Esophagus muscularis mucosa (tissue), 4 donors: ENCODE measurements at places on chromosomes 7 and 10.

DNA sequence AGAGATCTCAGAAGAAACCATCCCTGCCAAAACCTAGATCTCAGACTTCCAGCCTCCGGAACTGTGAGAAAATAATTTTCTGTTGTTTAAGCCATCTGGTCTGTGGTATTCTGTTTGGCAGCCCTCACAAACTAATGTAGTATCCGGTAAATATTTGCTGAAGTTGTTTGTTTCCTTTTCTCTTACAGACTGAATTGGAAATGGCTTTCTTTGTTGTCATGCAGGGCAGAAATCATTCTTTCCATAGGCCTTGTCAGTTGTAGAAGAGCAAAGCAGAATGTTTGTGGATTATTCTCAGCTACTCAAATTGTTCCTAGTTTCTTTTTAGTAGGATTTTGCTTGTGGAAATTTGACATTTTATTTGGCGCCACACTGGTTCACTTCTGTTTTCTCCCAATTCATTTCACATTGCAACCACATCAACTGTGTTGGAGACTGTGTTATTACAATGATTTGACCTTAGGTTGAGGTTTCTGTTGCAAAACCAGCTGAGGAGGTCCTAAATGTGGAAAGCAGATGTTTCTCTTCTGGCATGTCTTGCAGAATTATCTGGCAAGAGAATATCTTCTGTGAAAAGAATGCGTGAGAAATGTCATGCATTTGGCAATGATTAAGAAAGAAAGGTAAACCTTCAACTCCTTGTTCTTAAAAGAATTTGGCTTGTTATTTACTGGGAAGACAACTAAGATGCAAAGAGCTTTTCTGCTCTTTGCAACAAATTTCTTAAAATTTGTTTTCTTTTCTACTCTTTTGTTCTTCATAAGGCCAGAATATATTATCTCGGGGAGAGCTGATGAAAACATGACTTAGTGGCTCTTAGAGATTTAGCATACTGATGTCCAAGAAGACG, 25.8 kb downstream of the ACTA2 start:
- H3K36me3 ChIP-seq, result no peaks in the 10 kb centered on the region
- peak overlapping the region; percentile 65 for H3K27ac ChIP-seq
- H3K4me1 ChIP-seq, result peaks cover 35% of the 10 kb centered on the region
- no peak for DNase-seq
- no peaks in the 10 kb centered on the region for H3K27me3 ChIP-seq

GRCh38 chr10:101014230-101014884, 14.7 kb downstream of the LZTS2 start:
- H3K4me3 ChIP-seq, result no peak overlapping the region
- no peak for DNase-seq
- H3K4me1 ChIP-seq, result peaks cover 44% of the 10 kb centered on the region
- no peaks in the 10 kb centered on the region for H3K36me3 ChIP-seq
- H3K27ac ChIP-seq, result no peak overlapping the region

DNA sequence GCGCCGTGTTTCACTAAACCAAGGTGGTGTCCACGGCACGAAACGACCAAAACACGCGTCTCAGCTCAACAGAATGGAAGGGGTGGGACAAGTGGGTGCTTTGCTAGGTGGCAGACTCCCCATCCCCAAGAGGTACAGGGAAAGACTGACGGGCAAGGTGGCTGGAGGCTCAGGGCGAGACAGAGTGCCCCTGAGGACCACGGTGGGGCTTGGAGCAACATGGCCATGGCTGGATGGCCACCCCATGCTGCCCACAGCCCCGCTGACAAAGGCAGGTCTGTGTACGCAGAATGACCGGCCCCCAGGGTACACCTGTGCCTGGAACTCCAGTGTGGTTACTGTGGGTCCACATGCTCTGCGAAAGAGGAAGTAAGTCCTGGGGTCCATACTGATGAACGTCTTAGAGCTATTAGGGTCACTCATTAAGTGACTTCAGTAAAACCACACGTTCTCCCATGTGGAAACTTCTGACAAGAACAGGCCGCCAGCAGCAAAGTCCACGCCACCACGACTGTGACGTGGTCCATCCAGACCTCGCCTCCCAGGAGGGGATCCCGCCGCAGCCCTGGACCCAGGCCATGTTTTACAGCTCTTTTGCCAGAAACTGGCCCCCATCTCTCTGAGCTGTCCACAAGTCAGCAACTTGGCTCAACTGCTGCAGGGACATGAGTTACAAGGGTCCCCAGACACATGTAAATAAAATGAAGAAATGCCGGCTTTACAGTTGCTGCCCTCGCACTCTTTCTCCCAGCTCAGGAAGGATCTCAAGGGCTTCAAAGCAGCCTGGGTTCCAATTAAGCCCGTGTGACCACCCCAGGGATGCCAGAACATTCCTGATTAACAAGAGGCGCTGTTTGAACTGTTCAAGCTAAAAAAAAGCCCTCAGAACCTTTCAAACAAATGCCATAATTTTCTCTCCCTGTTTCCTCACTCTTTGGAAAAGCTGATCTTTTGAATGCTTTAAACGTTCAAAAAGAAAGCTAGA, 66.8 kb downstream of the MAD1L1 start:
- H3K36me3 ChIP-seq, result no peaks in the 10 kb centered on the region
- H3K27me3 ChIP-seq, result no peaks in the 10 kb centered on the region
- no peak overlapping the region for H3K4me3 ChIP-seq
- DNase-seq, result no peak
- H3K4me1 ChIP-seq, result peaks cover 30% of the 10 kb centered on the region

- H3K27me3 ChIP-seq, result no peaks in the 10 kb centered on the region
- no peaks in the 10 kb centered on the region for H3K4me1 ChIP-seq
- H3K4me3 ChIP-seq, result no peak overlapping the region
Measured at GRCh38 chr10:127353544-127353943, 157.2 kb upstream of the INSYN2A start.

- H3K4me1 ChIP-seq, result peaks cover 27% of the 10 kb centered on the region
- H3K4me3 ChIP-seq, result no peak overlapping the region
- no peaks in the 10 kb centered on the region for H3K27me3 ChIP-seq
- H3K36me3 ChIP-seq, result no peaks in the 10 kb centered on the region
Measured at GRCh38 chr7:22657479-22657878, 69.5 kb upstream of the IL6 start.

GRCh38 chr7:20201380-20201779, 15.8 kb downstream of the MACC1 start:
- no peak for DNase-seq
- no peak overlapping the region for H3K27ac ChIP-seq
- no peak overlapping the region for H3K4me3 ChIP-seq
- no peaks in the 10 kb centered on the region for H3K36me3 ChIP-seq
- no peaks in the 10 kb centered on the region for H3K4me1 ChIP-seq
- no peaks in the 10 kb centered on the region for H3K27me3 ChIP-seq

GRCh38 chr10:17064435-17064834, 65.2 kb downstream of the CUBN start:
- H3K27ac ChIP-seq, result no peak overlapping the region
- peaks cover 20% of the 10 kb centered on the region for H3K4me1 ChIP-seq
- H3K27me3 ChIP-seq, result no peaks in the 10 kb centered on the region
- DNase-seq, result no peak
- no peak overlapping the region for H3K4me3 ChIP-seq

DNA sequence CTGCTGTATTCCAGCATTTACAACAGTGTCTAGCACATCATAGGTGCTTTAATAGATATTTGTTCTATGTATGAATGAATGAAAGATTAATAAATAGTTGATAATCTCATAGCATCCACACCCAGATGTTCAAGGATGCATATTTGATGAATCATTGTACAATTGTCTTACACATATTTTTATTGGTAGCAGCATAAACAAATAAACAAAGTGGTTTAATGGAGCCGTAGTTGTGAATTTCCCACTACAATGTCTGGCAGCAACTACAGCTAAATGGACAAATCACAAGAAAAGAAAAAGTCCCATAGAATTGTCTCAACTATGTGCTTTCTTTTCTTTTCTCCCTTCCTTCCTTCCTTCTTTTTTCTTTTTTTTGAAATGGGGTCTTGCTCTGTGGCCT, 150.8 kb downstream of the NRP1 start:
- H3K4me1 ChIP-seq, result no peaks in the 10 kb centered on the region
- no peak overlapping the region for H3K4me3 ChIP-seq
- no peaks in the 10 kb centered on the region for H3K27me3 ChIP-seq
- H3K27ac ChIP-seq, result no peak overlapping the region
- H3K36me3 ChIP-seq, result peaks cover 29% of the 10 kb centered on the region

GRCh38 chr7:112707655-112708054, 82.5 kb downstream of the TMEM168 start:
- H3K4me3 ChIP-seq, result no peak overlapping the region
- H3K27me3 ChIP-seq, result no peaks in the 10 kb centered on the region

GRCh38 chr7:5064391-5065106, 18.9 kb downstream of the RBAK start:
- peaks cover 59% of the 10 kb centered on the region for H3K36me3 ChIP-seq
- no peaks in the 10 kb centered on the region for H3K27me3 ChIP-seq
- DNase-seq, result no peak
- H3K4me3 ChIP-seq, result no peak overlapping the region
- H3K4me1 ChIP-seq, result no peaks in the 10 kb centered on the region

- DNase-seq, result no peak
- no peak overlapping the region for H3K4me3 ChIP-seq
- no peaks in the 10 kb centered on the region for H3K27me3 ChIP-seq
- H3K4me1 ChIP-seq, result peaks cover 10% of the 10 kb centered on the region
- no peaks in the 10 kb centered on the region for H3K36me3 ChIP-seq
- H3K27ac ChIP-seq, result no peak overlapping the region
Measured at GRCh38 chr7:82423446-82423845, 20.1 kb downstream of the CACNA2D1 start.

DNA sequence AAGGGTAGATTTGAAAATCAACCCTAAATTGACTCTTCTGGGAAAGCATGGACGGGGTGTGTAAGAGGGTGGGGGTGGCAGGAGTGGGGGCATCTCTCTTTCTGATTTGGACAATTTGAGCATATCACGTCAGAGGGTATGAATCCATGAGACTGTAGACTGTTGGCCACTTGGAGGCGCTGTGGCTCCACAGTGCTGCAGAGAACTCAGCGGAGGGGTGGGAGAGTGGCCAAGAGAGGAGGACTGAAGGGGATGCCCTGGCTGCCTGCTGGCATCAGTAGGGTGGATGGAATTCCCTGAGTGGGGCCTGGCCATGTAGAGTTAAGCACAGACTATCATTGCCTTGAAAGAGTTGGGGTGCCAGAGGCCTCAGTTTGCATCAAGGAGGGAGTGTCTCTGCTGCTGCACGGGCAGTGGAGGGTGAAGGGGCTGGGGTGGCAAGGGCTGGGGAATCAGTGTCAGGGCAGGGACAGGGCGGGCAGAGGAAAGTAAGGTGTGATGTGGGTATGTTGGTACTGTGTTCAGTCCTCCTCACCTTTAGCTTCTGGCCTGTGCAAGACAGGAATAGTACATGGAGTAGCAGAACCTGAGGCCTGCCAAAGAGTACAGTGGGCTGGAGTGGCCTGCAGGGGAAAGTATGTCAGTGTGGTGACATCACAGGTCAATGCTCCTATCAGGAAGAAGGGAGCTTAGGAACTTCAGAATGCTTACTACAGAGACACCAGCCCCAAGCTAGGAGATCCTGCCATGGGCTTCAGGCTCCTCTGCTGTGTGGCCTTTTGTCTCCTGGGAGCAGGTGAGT, 133.5 kb upstream of the PRSS58 start:
- no peaks in the 10 kb centered on the region for H3K4me1 ChIP-seq
- DNase-seq, result no peak
- no peak overlapping the region for H3K27ac ChIP-seq
- H3K36me3 ChIP-seq, result no peaks in the 10 kb centered on the region
- H3K27me3 ChIP-seq, result no peaks in the 10 kb centered on the region

GRCh38 chr10:88505680-88506215, 77.4 kb downstream of the RNLS start:
- no peak overlapping the region for H3K27ac ChIP-seq
- H3K4me1 ChIP-seq, result no peaks in the 10 kb centered on the region
- no peaks in the 10 kb centered on the region for H3K27me3 ChIP-seq
- DNase-seq, result no peak

DNA sequence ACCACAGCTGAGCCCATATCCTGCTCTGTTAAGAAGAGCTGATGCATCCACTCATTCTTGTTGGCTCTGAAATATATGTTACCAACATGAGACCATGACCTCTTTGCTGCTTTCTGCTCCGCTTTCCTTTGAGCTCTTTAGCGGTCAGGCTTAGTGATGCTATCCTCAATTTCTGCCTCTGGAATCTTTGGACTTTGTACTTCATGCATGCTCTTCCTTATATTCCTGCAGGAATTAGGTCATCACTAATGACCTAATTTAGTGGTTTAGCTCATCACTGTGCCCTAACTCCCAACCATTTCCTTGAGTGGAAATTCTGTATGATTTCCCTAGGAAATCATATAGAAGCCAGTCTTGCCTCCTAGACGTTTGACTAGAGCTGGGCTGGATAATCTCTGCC, 119.5 kb downstream of the AOAH start:
- no peak for DNase-seq
- H3K4me1 ChIP-seq, result no peaks in the 10 kb centered on the region
- H3K4me3 ChIP-seq, result no peak overlapping the region
- no peaks in the 10 kb centered on the region for H3K27me3 ChIP-seq

DNA sequence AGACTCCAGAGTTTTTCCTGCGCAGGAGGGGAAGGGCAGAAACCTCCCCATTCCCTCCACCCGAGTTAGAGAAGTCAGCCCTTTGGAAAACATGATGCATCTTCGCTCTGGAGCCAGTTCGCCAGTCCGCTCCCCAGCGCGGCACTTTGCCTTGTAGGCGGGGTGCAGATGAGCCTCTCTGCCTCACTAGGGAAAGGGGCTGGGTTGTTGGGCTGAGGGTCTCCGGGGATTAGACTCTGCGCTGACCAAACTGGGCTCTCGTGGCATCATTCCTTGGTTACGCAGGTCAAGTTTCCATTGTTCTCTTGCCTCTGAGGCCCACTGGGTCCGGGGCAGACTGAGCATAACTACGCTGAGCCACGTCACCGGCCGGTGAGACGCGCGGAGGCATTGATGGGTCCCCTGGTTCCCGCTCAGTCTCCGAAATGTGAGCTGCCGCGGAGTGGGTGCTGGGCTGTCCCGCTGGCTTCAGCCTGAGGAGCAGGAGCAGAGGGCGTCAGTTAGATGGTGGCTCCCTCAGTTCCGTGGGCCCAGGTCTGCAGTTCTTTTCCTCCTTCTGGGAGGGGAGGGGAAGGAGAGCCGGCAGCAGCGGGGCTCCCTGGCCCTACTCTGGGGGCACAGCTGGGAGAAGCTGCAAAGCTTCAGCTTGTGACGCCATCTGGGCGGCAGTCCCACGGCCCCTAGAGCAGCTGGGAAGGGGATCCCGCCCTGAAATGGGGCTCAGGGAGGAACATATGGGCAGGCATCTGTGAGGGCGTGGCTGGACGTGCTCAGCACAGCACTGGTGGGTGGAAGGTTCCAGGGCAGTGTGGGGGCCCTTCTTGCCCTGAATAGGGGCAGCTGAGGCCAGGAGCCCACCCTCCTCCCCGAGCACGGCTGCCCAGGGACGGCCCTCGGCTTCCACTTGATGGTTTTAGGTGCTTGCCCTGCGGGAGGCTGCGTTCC, 121.3 kb upstream of the BTBD16 start:
- peaks cover 78% of the 10 kb centered on the region for H3K4me1 ChIP-seq
- H3K36me3 ChIP-seq, result no peaks in the 10 kb centered on the region
- DNase-seq, result no peak
